ENCODE measurements at places on chromosomes 16 and 17.

DNA sequence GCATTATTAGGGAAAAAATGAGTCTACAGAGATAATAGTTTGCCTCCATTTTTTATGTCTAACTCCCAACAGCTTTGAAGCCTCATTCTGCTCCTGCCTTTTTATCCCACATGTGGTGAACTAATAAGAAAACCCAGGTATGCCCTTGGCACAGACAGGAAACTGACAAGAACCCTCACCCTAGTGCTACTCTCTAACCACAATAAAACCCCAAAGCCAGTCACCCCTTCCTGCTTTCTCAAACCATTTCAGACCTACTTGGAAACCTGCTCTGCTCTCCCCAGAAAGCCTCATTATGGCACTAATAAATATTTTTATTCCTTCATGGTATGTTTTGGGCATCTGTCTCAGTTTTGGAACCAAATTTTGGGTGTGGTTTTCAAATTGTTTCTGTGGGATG lies 3.9 kb upstream of the MARVELD3 start:
- DNase-seq = no peak

DNA sequence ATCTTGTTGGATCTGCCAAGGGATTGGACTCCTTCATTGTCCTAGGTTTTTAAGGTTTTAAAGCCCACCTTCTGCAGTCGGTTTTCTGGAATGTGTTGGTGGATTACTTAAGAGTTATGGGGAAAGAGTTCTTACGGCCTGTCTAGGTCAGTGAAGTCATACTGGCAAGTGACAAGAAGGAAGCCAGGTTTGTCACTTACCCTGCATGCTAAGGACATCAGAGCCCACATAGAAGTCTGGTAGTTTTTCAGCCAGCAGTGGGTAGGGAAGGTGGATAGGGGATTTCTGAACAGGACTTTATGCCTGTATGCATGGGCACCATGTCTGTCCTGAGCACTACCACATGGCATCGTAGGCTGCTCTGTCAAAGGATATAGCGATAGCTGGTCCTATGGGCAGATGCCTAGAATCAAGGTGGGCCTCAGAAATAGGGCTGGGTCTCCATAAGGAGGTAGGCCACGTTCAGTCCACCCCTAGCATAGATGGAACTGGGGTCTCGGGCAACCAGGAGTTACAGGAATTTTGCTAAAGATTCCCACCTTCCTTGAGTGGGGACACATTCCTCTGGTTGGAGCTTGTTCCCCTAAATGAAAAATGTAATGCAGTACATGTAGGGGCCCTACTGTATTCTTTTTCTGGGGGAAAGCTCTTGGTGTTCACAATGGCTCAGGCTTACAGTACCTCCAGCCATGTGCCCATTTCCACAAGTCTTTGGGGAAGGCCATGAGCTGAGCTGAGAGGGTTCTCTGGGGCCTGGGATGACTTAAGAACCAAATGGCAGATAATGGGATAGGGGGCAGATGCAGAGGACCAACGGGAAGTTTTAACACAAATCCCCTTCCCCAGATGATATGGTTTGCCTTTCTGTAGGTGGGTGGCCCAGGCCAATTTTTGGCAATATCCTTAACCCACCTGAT lies 27.5 kb downstream of the TRPV2 start:
- peak; percentile 42 for DNase-seq

DNA sequence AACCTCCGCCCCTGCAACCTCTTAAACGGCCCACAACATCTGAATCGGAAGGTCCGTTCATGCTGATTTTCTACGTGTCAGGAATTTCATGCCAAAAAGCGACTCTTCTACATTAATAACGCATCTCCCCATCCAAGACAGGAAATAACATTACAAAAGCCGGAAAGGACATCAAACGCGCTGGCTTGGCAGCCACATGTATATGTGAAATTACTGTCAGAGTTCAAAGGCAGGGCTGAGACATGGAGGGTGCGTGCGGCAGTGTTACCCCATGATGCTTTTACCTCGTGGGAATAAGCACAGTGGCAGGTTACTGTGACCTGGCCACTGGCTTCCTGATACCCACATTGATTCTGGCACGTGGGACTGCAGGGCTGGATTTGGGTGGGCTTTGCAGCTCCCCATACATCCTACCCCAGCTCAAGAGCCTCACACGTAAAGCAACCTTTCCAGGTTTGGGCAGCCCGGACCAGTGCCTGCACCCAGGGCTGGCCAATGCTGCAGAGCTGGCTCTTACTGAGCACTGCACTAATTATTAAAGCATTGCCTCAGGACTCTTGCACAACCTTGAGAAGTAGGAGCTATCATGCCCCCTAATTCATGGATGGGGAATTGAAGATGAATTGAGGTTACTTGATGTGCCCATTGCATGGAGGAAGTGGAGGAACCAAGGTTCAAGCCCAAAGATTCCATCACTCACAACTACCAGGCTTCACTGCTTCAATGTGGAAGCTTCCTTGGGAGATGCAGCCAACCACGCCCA lies 120.6 kb upstream of the FOXF1 start:
- DNase-seq = peak; percentile 79

DNA sequence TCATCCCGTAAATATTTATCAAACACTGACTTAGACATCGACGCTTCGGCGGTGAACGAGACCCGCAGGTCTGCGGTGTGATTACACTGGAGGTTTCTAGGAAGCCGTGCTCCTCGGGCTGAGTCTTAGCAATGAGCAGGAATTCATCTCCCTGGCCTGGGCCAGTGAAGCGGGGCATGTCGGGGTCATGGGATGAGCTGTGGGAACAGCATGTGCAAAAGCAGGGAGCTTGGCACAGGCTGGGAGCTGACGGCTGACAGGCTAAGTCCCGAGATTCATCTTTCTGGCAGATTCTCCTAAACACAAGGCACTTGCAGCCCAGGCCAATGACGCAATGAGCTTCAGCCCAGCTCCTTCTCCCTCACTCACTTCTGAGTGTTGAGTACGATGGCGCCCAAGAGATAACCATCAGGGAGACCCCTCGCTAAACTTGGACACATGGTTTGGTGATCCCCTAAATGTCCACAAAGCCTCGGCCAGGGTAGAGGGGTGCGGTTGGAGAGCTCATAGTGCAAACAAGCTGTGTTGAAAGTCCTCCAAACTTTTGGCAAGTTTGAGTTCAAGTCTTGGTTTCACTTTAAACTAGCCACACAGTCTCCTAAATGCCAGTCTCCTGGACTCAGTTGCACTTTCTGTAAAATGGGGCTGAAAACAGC lies 12.8 kb downstream of the CRISPLD2 start:
- peak; percentile 98 for DNase-seq
